Vagina (tissue), 2 donors: ENCODE measurements at places on chromosomes 4 and X. TPM values are rescaled to one million over a fixed set of nuclear protein-coding genes. Genes with fewer than 3 reads are reported as not detected.

GRCh38 chrX:107440187-107440586 is 9.3 kb upstream of the FRMPD3 start:
- no peak for DNase-seq

Gene FAM156B
- 18.7 TPM for total RNA-seq

DNA sequence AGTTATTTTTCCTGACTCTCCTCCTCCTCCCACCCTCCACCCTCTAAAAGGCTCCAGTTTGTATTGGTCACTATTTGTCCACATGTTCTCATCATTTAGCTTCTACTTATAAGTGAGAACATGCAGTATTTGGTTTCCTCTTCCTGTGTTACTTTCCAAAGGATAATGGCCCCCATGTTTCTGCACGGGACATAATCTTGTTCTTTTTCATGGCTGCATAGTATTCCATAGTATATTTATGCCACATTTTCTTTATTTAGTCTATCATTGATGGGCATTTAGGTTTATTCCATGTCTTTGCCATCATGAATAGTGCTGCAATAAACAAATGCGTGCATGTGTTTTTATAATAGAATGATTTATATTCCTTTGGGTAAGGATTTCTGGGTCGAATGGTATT is 167.3 kb upstream of the GRID2 start:
- DNase-seq, result no peak

GRCh38 chrX:150405006-150405405 is 41.9 kb downstream of the MAMLD1 start:
- no peak for DNase-seq

GRCh38 chr4:35038079-35038805 is 1206.1 kb downstream of the ARAP2 start:
- DNase-seq, result no peak

GRCh38 chr4:39235696-39236095 is 53.4 kb downstream of the WDR19 start:
- DNase-seq, result no peak

Gene HPGD
- total RNA-seq, result 134 TPM
